ENCODE measurements at places on chromosomes 4 and X. TPM values are rescaled to one million over a fixed set of nuclear protein-coding genes. Genes with fewer than 3 reads are reported as not detected.

GRCh38 chrX:18354369-18355223 lies at the start of gene SCML2:
TSS of gene SCML2 (minus strand) at chrX:18354688. CDS start at chrX:18334071, 20,617 bp downstream.
- H3K4me3 ChIP-seq = peak within 1 kb of the TSS; percentile 62
- peak; percentile 46 for DNase-seq
- H3K4me1 ChIP-seq = no peaks in the 10 kb centered on the region
- H3K36me3 ChIP-seq = no peaks in the 10 kb centered on the region
- no peaks in the 10 kb centered on the region for H3K27me3 ChIP-seq
- no peak within 1 kb of the TSS for H3K27ac ChIP-seq

TEX28 gene
- total RNA-seq = not detected

TRIM75 gene
- not detected for total RNA-seq

- peaks cover 26% of the 10 kb centered on the region for H3K4me1 ChIP-seq
- H3K27me3 ChIP-seq = peaks cover 16% of the 10 kb centered on the region
- peak within 1 kb of the TSS; percentile 22 for H3K27ac ChIP-seq
- no peaks in the 10 kb centered on the region for H3K36me3 ChIP-seq
- peak; percentile 78 for DNase-seq
Measured at GRCh38 chr4:183905081-183905592, at the start of gene STOX2. TSS of gene STOX2 (plus strand) at chr4:183905307. CDS start at chr4:183906791, 1,484 bp downstream.

DNA sequence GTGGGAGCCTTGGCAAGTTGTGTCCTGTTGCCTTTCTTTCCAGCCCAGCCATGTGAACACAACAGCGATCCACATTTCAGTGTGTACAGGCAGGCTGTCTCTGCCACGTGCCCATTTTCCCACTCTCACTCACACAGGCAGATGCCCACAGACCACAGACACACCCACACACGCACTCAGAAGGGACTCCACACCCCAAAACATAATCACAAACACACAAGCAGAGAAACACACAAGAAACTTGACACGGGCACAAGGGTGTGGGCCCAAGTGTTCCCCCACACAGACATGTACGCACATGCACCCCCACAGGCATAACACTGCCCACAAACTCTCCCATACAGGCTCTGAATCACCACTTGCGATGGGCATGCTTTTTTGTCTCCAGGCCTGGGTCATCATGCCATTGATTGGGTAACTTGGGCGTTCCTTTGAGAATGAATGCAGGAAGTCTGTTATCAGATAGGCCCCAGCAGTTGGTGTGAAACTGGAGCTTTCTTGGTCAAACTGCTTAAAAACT lies 84.3 kb downstream of the NBDY start:
- H3K4me3 ChIP-seq = peak overlapping the region; percentile 17
- no peak for DNase-seq
- peak overlapping the region; percentile 62 for H3K27ac ChIP-seq

- no peaks in the 10 kb centered on the region for H3K27me3 ChIP-seq
- no peak for DNase-seq
- no peak overlapping the region for H3K4me3 ChIP-seq
- no peak overlapping the region for H3K27ac ChIP-seq
Measured at GRCh38 chrX:138938003-138938402, 226.5 kb upstream of the FGF13 start.

DNA sequence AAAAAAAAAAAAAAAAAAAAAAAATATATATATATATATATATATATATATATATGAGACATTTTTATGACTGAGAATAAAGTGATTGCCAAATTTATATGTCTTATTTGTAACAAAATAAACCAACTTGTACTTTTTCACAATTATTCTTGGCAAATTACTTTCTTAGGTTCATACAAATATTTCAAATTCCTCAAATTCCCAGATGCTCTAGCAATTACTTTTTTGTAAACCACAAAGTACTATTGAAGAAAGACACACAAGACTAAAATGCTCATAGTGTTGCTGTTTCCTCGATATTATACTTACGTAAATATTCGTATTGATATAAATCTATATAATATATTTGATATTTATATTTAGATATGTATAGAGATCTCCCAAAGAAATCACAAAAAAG lies 390.0 kb downstream of the FAT4 start:
- H3K4me3 ChIP-seq = no peak overlapping the region
- no peaks in the 10 kb centered on the region for H3K4me1 ChIP-seq
- no peaks in the 10 kb centered on the region for H3K27me3 ChIP-seq
- no peak for DNase-seq

H2BW2 gene
- total RNA-seq = not detected

GRCh38 chr4:145904413-145905177 lies 34.0 kb downstream of the ZNF827 start:
- no peaks in the 10 kb centered on the region for H3K27me3 ChIP-seq
- H3K4me3 ChIP-seq = no peak overlapping the region
- no peak for DNase-seq
- no peak overlapping the region for H3K27ac ChIP-seq
- H3K4me1 ChIP-seq = no peaks in the 10 kb centered on the region

- DNase-seq = no peak
- H3K4me1 ChIP-seq = no peaks in the 10 kb centered on the region
- no peaks in the 10 kb centered on the region for H3K27me3 ChIP-seq
- H3K36me3 ChIP-seq = no peaks in the 10 kb centered on the region
Measured at GRCh38 chr4:147693218-147693617, 9.3 kb upstream of the PRMT9 start.

CTSO gene
- 28.1 TPM for total RNA-seq

DNA sequence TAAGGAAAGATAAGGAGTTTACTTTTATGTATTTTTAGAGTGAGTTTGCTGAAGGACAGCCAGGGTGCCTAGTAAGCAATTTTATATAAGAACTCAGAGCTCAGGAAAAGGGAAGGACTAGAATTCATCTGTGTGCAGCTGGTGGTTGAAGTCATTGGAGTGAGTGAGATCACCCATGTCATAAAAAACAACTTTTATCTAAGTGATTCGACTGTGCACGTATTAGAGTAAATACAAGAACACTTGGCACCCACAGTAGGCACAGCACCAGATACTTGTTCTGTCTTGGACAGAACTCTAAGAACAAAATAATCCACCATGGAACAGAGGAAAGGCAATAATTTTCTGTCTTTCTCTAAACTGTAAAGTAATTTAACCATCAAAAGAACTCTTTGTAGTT lies 31.6 kb downstream of the SYNPO2 start:
- H3K4me3 ChIP-seq = no peak overlapping the region
- no peaks in the 10 kb centered on the region for H3K27me3 ChIP-seq
- H3K36me3 ChIP-seq = no peaks in the 10 kb centered on the region

NIPAL1 gene
- 1.3 TPM for total RNA-seq

Data from lower lobe of right lung (tissue), 2 donors.